Trophoblast cell (in vitro differentiated cells and primary cell): ENCODE measurements at places on chromosomes 6 and 20.

DNA sequence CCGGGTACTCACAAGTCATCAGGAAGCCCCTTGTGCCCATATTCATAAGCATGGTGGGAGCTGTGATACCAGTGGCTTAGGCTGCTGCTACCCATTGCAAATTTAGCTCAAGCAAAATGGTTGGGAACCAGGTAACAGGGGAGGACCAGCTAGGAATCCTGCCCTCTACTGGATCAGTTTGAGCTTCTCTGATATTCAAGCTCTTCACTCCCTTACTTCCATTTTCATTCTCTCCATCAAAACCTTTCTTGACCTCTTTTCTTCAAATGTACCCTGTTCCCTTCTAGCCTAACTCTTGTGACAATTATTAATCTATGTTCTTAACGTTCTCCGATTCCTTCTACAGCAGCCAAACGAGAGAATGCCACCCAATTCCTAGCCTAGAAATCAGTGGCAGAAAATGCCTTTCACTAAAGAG lies 9.7 kb downstream of the NOL7 start:
- no peak overlapping the region for H3K27ac ChIP-seq
- no peak overlapping the region for H3K4me3 ChIP-seq
- DNase-seq = no peak
- no peaks in the 10 kb centered on the region for H3K27me3 ChIP-seq
- no peaks in the 10 kb centered on the region for H3K4me1 ChIP-seq

GRCh38 chr6:154604119-154604518 lies 93.6 kb upstream of the CNKSR3 start:
- H3K4me3 ChIP-seq = peak overlapping the region; percentile 25
- DNase-seq = no peak
- H3K36me3 ChIP-seq = no peaks in the 10 kb centered on the region
- H3K4me1 ChIP-seq = no peaks in the 10 kb centered on the region

GRCh38 chr6:22001396-22002027 lies 295.3 kb downstream of the PRL start:
- no peaks in the 10 kb centered on the region for H3K36me3 ChIP-seq
- H3K27me3 ChIP-seq = no peaks in the 10 kb centered on the region
- H3K4me3 ChIP-seq = no peak overlapping the region
- H3K4me1 ChIP-seq = peaks cover 7% of the 10 kb centered on the region
- DNase-seq = no peak
- H3K27ac ChIP-seq = peak overlapping the region; percentile 19

- no peaks in the 10 kb centered on the region for H3K36me3 ChIP-seq
- DNase-seq = peak; percentile 94
- no peak overlapping the region for H3K4me3 ChIP-seq
- peaks cover 21% of the 10 kb centered on the region for H3K4me1 ChIP-seq
- H3K27ac ChIP-seq = no peak overlapping the region
Measured at GRCh38 chr20:57465943-57466342, 59.0 kb downstream of the CTCFL start.

DNA sequence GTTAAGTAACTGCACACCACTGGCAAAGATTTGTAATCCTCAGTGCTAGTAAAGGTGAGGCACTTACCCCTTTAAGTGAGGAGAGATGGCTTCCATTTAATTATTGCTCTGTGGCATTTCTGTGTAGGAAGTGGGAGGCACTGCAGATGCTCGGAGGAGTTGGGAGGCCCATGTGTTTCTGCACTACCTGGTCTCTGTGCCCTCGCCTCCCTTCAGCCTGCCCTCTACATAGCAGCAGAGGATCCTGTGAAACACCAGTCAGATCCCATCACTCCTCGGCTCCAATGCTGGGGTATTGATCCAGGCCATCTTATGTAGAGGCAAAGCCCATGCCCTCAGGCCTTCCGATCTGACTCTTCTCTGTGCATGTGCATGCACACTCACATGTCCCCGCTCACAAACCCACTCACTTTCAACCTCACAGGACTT lies 67.0 kb downstream of the SLX4IP start:
- H3K36me3 ChIP-seq = no peaks in the 10 kb centered on the region
- peaks cover 10% of the 10 kb centered on the region for H3K4me1 ChIP-seq
- DNase-seq = no peak
- H3K27me3 ChIP-seq = no peaks in the 10 kb centered on the region

- no peaks in the 10 kb centered on the region for H3K4me1 ChIP-seq
- H3K4me3 ChIP-seq = no peak overlapping the region
- no peaks in the 10 kb centered on the region for H3K27me3 ChIP-seq
- H3K36me3 ChIP-seq = no peaks in the 10 kb centered on the region
Measured at GRCh38 chr6:156590482-156590881, 186.7 kb upstream of the ARID1B start.
